ENCODE measurements at places on chromosomes 13 and 19.

- no peak for DNase-seq
These were observed 400.0 kb downstream of the LMO7 start for GRCh38 chr13:76036176-76036575.

DNA sequence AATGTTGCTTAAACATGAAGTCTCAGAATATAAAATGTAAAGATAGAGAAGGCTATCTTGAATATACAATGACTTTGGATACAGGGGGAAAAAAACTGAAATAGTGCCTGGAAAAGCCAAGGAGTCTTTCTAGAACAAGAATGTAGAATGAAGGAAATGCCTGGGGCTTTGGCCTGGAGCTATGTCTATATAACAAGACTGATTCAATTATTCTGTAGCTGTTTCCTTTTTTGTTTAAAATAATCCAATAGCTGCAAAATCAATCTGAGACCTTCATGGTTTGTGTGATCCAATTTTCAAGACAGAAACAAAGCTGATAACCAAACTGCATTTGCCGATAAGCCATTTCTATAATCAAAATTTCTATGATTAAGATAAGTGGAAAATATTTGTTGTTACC lies 530.9 kb upstream of the NBEA start:
- no peak for DNase-seq

DNA sequence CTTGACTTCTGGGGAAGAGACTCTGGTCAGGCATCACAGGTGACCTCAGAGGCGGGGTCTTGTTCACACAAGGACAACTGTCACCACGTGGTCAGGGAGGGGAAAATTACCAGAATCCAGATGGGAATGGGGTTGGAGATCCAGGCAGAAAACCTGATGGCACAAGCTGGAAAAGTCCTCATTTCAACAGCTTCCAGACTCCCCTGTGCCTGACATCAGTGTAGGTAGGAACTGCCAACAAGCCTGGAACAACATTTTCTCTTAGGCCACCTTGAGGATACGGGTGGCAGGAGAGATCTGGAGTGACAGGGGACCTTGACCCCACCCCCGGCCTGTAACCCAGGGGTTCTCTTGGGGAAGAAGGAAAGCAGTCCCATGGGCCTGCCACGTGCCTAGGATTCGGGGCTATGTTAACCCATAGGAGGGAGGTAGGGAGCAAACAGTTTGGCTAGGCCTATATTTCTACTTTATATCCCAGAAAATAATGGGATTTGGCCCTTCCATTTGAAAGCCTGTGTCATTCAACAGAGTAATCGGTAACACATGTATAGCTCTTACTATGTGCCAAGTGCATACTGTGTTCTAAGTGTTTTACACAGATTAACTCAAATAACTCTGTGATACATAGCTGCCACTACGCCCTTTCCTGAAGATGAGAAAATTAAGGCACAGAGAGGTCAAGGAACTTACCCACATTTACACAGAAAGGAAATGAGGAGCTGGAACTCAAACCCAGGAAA lies 44.9 kb upstream of the C13orf42 start:
- DNase-seq: no peak

- no peak for DNase-seq
These were observed 212.7 kb downstream of the DIAPH3 start for GRCh38 chr13:59951011-59951410.

GRCh38 chr19:28023064-28023463 lies 1189.9 kb downstream of the UQCRFS1 start:
- DNase-seq: no peak
